Kasumi-1 (cell line): ENCODE measurements at places on chromosomes 5 and 9.

DNA sequence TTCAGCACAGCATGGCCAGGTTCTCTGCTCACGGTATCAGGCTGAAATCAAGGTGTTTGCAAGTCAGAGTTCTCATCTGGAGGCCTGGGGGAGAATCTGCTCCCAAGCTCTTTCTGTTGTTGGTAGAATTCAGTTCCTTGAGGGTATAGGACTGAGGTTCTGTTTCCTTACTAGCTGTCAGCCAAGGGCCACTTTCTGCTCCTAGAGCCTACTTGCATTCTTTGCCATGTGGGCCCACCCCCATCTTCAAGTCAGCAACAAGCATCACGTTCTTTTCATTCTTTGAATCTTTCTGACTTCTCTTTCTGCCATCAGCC is 7.4 kb upstream of the CDC42SE2 start:
- no peak for DNase-seq

- peak; percentile 76 for DNase-seq
These were observed 69.8 kb downstream of the ICE1 start for GRCh38 chr5:5492087-5492933.

DNA sequence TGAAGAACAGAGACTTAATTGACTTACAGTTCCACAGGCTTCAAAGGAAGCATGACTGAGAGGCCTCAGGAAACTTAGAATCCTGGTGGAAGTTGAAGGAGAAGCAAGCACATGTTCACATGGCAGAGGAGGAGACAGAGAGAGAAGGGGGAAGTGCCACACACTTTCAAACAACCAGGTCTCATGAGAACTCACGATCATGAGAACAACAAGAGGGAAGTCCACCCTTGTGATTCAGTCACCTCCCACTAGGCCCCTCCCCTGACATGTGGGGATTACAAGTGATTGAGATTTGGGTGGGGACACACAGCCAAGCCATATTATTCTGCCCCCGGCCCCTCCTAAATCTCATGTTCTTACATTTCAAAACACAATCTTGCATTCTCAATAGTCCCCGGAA is 19.5 kb downstream of the NR3C1 start:
- DNase-seq = no peak

- DNase-seq = no peak
These were observed 216.2 kb downstream of the AUH start for GRCh38 chr9:91145496-91145895.
